ENCODE measurements at places on chromosomes 7 and 10.

DNA sequence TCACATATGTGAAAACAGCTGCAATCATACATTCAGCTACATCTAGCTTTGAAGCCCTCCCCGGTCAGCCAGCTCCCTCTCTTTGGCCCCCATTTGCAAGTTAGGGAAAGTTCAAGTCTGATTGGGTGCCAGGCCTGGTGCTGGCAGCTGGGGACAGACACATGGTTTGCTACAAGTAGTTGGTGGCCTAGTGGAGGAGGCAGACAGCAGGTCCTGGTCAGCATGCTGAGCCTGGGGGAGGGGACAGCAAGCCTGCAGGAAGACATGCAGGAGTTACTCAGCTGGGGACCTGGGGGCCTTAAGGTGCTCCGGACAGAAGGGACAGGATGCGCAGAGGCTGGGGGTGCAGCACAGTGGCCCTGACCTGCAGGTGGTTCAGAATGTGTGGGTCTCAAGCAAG lies 956.9 kb upstream of the ZNF722 start:
- no peak for DNase-seq

DNA sequence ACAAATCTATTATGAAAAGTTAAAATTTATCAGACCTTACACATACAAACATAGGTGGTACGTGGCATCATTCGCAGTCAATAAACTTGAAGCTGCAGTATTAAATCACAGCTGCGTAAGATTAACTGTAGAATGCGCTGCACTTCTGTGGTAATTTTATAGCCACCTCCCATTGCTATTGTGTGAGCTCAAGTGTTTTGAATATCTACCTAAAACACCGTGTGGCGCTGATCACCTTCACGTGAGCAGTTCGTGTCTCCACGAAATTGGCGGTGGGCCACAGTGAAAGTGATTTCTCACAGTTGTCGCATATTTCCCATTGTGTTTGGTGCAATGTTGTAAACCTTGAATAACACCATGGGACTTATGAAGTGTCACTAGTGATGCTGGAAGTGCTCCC lies 102.8 kb downstream of the PLPP4 start:
- DNase-seq = no peak

- DNase-seq = no peak
Observed at GRCh38 chr10:22314852-22315251, 1.3 kb upstream of the COMMD3 start.

DNA sequence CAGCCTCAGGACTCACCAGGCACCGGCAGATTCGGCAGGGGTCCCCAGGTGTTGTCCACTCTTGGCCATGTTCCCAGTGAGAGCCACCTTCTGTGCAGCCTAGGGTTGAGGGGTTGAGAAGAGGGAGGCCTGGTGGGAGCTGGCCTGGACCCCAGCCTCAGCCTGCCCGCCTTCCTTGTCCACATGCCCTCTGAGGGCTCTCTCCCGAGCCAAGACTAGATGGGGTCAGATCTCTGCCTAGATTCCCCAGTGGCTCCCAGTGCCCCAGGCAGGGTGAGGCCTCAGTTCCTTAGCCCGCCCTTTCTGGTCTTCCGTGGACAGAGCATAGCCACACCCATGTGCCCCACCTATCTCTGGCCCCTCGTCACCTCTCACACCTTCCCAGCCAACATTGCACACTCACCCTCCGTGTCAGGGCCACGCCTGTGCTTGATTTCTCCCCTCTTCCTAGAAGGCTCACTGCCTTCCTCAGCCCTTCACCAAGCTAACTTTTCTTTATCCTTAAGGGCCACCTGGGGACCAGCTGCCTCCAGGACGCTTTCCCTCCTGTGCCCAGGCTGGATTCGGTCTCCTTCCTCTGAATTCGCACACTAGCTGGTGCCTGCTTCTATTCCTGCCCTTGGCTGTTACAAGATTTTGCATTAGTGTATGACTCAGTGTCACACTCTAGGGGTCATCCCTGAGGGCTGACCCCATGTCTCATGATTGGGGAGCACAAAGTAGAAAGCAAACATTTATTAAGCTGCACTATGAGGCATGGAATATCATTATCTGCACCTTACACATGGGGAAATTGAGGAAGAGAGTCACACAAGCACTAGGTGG lies 7.5 kb downstream of the KCP start:
- no peak for DNase-seq

DNA sequence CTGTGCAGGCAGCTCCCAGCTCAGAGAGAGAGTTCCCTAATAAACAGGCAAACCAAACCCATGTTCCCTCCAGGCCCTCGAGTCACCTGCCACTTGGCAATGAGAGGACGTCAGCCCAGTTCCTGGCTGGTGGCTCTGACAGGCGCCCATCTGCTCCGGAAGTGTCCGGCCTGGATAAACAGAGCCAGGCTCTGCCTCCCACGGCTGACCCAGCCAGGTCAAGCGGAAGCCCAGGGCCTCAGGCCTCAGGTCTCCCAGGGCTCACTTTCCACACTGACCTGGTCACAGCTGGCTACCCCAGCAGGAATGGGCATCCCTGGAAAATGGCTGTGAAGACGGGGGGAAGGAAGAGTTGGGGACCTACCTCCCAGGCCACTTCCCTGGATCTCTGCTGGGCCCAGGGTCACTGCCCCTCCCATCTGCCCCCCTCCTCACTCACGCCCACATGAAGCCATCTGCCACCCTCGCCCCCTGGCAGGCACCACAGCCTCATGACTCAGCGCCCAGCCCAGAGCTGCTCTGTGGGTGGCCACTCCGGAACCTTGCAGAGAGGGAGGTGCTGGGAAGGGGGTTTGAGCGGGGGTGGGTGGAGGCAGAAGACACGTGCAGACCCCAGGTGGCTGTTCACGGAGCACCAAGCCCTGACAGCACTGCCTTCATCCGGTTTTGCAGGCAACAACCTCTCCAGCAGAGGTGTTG lies 37.4 kb upstream of the DUSP5 start:
- DNase-seq = no peak

GRCh38 chr7:22922307-22922706 lies 91.6 kb downstream of the HYCC1 start:
- DNase-seq = no peak

DNA sequence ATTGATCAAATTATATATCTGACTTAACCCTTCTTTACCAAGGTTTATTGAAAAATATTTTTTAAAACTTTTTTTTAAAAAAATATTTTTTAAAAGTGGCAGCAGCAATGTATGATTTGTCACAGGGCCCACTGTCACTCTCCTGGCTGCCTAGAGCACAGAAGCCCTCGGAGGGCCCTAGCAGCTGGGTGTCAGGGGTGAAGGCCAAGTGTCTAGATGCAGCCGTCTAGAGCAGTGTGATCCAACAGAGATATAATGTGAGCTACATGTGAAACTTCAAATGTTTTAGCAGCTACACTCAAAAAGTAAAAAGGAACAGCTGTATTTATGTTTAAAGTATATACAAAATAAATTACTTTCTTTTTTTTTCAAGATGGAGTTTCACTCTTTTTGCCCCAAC lies 112.7 kb downstream of the ARHGAP22 start:
- DNase-seq = no peak

- peak; percentile 59 for DNase-seq
Observed at GRCh38 chr7:115008465-115009114, 86.7 kb downstream of the MDFIC start.

- DNase-seq = peak; percentile 24
Observed at GRCh38 chr10:88526501-88527105, 56.5 kb downstream of the RNLS start.

DNA sequence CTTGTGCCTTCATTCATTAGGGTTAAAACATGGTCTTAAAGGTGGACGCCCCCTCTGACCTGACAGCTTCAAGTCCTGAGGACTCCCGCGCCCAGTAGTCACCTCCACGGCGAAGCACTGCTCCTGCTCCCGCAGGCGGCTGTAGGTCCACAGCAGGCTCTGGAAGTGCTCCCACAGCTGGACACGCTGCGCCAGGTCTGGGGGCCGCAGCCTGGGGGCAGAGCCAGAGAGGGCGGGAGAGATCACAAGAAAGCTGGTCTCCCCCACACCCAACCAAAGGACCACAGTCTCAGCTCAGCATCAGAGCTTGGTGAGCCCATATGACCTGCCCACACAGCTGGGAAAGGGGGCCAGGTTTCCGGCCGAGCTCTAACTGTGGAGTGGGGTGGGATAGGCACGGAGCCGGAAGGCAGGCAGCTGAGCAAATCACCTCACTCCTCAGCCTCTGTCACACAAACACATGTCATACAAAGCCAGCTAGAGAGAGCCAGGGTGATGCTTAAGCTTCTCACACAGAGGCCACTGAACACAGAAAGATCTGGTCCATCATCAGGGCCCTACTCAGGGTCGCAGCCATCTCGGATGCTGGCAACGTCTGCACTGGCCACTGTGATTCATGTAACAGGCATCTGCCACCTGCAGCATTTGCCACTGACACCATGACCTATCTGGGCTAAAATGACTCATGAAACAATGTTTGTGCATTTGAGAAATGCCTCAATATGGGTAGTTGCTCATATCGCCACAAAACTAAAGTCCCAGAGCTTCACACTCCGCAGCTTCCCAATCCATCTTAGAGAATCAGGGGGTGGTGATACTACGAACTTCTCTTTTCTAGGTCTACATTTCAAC lies 12.6 kb downstream of the HPS1 start:
- DNase-seq = no peak

DNA sequence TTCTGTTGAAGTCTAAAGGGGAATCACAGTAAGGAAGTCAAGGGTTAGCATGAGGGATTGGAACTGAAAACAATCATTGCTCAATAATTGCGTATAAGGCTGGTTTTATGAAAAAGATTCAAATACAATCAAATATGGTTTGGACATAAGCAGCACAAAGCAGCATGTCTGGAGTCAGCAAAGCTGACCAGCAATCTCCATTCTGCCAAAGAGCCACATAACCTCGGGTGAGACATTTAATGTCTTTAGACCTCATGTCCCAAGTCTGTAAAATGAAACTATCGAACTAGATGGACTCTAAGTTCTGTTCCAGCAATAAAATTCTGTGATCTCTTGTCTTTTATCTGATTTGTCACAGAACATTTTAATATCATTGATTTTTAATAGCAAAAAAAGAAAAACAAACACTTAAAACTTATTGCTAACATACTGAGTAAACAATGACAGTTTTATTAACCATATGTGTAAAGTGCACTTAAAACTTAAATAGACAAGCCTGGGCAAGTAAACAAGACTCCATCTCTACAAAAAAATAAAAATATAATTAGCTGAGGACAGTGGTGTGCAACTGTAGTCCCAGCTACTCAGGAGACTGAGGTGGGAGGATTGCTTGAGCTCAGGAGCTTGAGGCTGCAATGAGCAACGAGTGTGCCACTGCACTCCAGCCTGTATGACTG lies 217.0 kb downstream of the MAGI2 start:
- no peak for DNase-seq

DNA sequence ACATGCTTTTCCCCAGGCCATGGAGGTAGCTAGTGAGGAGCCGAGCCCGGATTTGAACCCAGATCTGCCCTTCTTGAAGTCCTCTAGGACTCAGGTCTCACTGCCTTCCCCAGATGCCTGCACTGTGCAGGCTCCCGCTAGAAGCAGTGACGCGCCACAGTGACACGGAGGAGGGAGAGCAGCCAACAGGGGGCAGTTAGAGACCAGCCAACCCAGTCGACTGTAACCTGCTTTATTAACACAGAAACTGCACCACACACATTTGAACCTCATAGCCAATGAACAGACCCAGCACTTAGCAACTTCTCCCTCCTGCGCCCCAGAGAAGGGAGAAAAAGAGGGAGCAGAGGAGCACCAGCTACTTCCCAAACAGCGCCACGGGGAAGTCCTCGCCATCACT lies 27.4 kb downstream of the PILRA start:
- peak; percentile 6 for DNase-seq

DNA sequence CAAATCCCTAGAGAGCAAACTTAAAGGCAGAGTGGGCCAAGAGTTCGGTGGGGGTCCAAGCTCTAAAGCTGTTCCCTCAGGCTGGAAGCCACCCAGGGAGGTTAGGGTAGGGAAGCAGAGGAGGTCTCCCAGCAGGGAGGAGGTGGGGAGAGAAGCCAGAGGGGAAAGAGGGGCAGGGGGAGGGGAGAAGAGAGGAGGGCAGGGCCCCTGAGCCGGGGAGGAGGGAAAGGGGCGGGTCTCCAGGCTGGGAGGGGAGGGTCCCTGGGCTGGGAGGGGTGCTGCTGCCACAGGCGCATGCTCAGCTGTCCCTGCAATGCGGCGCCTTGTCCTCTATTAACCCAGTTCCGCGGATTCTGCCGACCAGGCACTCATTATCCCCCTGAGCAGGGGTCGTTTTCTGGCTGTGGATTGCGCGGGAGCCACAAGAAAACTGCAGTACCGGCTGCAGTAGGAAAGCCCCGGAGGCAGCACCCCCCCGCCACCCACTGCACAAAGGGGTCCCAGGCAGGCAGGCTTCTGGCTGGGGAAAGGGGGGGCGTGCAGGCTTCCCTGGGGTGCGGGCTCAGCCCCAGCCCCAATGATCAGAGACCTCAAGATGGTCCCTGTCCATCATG lies 49.3 kb downstream of the CAMK2B start:
- DNase-seq = peak; percentile 16

- peak; percentile 59 for DNase-seq
Observed at GRCh38 chr7:1290679-1291356, 58.1 kb downstream of the UNCX start.

DNA sequence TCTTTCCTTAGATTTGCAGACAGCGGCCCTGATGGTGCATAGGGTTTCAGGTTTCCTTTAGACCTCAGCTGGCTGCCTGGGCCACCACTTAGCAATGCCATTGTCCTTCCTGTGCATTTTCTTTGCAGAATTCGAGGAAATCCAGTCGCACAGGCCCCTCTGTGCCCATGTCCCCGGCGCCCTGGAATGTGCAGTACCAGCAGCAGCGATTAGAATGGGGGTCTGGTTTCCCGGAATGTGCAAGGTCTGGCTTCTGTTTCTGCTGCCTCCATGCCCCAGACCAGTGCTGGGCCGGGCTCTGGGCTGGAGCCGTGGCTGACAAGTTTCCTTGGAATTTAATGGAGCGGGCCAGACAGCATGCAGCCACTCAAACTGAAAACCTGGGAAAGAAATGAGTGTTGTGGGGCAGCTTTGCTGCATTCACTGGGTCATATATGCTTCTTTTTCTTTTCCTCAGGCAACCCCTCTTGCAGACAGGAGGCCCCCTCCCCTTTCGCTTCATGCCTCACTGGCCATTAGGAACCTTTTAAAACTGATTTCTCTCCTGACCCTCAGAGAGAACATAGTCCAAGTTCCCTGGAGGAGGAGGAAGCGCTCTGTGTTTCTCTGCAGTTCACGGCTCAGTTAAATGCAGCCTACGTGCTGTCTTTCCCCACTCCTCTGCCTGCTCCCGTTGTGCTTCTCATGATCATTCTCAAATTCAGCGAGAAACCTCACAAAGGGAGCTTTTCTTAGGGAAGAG lies 14.4 kb downstream of the HTRA1 start:
- DNase-seq = peak; percentile 26

- no peak for DNase-seq
Observed at GRCh38 chr10:124245191-124245590, 151.8 kb upstream of the CHST15 start.

GRCh38 chr10:48526011-48526821 lies 78.7 kb downstream of the ARHGAP22 start:
- DNase-seq = peak; percentile 91

Data from fibroblast of skin of right quadriceps (primary cell).